HepG2 (cell line): ENCODE measurements at places on chromosomes 12 and 14.

GRCh38 chr12:3326156-3326849 lies 164.7 kb upstream of the PRMT8 start:
- no peak for DNase-seq

DNA sequence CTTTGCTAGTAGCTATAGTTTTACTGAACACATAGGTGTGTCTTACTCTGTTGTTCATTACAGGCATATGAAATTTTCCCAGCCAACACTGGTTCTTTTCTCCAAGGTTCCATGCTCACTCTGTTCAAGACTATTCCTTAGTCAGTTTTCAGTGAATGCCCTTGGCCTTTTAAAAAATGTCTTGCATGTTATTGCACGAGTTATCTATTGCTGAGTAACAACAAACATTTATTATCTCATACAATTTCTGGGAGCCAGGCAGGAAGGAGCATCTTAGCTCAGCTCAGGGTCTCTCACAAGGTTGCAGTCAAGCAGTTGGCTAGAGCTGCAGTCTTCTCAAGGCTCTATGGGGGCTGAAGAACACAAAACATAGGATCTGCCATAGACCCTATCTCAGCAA lies 223.5 kb downstream of the BTG1 start:
- DNase-seq: no peak

GRCh38 chr14:31745741-31746140 lies 184.5 kb downstream of the NUBPL start:
- DNase-seq: peak; percentile 42

DNA sequence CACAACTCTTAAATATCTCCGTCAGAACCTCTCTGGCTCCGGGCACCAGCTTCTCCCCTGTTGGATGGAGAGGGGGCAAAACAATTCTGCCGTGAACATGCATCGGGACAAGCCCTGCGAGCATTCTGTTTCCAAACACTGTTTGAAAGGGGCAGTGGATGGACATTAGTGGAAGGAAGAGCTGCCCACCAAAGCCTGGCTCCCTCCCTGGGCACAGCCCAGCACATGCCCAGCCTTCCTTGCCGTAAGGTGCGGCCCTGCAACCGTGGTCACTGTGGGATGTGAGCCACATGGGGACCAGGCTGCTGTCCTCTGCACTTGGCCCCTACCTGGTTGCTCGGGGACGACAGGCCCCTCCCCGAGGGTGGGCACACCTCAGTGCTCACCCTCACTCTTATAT lies 54.0 kb downstream of the TRAFD1 start:
- DNase-seq: no peak

GRCh38 chr12:93514853-93515252 lies 47.5 kb downstream of the MRPL42 start:
- DNase-seq: no peak

DNA sequence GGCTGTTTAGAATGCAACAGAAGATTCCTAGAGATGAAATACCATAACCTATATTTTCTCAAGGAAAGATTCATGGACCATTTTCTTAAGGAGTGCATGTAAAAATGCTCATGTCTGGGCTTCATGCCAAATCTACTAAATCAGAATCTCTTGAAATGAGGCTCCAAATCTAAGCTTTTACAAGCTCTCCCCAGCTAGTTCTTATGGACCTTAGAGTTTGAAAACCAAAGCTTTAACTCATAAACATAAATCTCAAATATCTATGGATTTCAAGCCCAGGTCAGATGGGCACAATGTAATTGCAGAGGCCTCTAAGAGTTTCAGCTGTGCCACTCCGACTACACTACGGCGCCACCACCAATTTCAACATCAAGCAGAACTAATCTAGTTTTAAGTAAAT lies 117.3 kb upstream of the CAND1 start:
- DNase-seq: no peak

- no peak for DNase-seq
Observed at GRCh38 chr12:79983986-79984620, 49.2 kb upstream of the PPP1R12A start.

DNA sequence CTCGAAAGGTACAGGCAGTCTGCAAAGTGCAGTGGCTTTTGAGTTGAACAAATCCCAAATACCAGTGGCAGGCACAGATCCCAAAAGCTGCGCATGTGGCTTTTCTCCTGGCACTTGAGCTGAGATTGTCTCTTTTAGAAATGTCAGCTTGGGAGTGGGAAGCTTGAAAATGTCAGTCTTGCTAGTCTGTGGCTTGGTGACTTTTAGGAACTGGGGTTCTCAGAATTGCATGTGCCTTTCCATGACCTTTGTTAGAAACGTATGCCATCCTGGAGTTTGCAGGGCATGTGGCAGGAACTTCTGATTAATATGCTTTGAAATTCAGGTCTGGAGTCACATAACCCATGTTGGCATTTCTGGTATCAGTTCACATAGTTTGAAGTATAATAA lies 182.1 kb downstream of the CHST11 start:
- no peak for DNase-seq

GRCh38 chr12:108831309-108831991 lies 25.9 kb downstream of the SSH1 start:
- no peak for DNase-seq

- DNase-seq: no peak
Observed at GRCh38 chr14:31718585-31718984, 157.4 kb downstream of the NUBPL start.

DNA sequence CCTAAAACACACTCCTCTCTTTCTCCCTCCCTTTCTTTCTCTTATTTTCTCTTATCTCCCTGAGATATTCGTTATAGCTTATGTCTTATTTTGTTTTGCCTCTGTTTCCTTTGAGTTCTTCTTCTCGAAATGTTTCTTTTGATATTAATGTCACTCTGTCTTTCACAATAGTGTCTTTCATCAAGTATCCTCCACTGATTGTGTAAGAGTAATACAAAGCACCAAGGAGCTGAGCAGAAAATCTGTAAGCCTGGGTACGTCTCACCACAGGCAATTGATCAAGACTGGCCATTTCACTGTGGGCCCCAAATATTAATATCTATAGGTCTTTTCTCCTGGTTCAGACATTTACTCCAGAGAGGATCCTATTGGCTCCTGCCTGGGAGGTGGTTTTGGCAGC lies 4.8 kb upstream of the LYZ start:
- no peak for DNase-seq

DNA sequence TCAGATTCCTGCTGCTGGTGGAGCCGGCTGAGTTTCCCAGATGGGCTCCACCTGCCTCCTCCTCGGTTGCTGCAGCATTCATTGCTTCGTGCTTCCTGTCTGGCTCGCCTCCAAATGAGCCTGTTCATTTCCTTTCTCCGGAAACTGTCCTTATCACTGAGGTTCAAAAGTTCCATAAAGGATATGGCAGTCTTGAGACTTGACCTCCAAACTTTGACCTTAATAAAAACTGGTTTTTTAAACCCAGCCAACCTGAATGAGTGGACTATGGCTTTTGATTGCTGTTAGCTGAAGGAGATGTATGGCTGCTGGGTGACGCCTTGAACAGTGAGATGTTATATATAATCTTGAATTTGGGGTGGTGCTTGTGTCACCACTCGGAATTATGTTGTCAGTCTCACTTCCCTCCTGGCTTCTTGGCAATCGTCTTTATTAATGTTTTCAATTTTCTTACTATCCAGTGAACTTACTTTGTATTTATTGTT lies 62.7 kb downstream of the RASSF3 start:
- DNase-seq: peak; percentile 76

GRCh38 chr12:131459773-131460365 lies 251.0 kb upstream of the SFSWAP start:
- DNase-seq: no peak

- no peak for DNase-seq
Observed at GRCh38 chr12:7156259-7157197, 26.4 kb downstream of the CLSTN3 start.

- no peak for DNase-seq
Observed at GRCh38 chr12:57535764-57536596, 11.0 kb downstream of the DCTN2 start.

DNA sequence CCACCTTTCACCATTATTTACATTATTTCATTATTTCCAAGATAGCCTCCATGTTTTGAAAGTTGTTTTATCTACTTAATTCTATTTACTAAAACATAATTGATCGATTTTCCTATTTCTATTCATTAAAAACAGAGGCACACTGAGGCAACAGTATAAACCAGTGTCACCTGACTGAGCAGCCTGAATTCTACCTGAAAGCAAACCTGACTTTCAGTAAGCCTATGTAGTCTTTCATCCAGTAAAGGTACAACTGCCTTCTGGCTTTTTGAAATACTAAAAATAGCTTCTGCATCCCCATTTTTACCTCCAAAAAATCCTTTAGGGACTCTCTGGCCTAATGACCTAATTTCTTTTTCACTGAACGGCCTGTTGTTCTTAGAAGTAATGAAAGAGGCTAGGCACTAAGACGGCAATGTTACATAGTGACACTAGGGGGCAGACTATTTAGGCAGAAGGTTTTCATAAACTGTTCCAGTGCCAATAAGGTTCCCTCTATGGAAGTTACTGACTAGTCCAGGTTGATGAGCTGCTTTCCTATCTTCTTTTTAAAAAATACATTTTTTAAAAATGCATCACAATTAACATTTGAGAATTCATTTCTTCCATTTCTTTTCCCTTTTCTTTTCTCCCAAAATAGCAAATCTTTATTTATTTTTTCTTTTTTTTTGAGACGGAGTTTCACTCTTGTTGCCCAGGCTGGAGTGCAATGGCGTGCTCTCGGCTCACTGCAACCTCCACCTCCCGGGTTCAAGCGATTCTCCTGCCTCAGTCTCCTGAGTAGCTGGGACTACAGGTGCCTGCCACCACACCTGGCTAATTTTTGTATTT lies 17.5 kb downstream of the ANAPC5 start:
- peak; percentile 58 for DNase-seq

- DNase-seq: peak; percentile 54
Observed at GRCh38 chr14:24605435-24606190, 3.9 kb downstream of the GZMH start.

DNA sequence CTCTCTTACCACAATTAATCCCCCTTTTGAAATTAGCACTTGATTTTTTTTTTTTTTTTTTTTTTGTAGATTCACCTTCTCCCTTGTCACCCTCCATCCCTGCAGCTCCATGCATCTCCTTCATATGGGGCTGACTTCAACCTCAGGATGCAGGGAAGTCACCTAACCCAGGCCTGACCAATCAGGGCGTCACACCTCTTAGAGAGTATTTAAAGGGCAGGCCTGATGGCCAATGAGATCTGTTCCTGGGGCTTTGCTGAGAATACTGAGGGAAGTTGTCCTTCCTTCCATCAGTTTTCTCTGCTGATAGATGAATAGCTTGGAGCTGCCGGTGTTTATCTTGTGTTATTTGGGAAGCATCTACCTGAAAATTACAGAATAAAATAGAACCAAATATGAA lies 1104.7 kb upstream of the TMEM132C start:
- DNase-seq: no peak

GRCh38 chr14:32472512-32473463 lies 143.7 kb downstream of the AKAP6 start:
- peak; percentile 38 for DNase-seq

GRCh38 chr12:91723191-91723590 lies 422.5 kb downstream of the BTG1 start:
- no peak for DNase-seq

GRCh38 chr14:36362648-36363047 lies 42.2 kb upstream of the MBIP start:
- no peak for DNase-seq

DNA sequence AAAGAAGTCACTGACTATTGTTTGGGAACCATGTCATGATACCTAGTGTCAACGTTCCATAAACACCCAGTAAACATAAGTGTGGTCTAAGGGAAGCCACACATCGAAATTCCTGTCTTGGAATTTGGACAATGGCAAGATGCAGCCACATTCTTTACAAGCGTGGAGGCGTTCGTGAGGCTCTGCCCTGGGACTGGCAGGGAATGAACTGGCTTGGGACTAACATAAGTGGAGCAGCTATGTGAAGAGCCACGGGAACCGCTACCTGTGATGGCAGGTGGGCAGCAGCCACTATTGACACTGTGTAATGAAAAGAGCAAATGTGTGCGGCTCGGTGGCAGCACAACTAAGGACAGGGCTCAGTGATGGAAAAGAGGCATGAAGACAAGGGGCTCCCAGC lies 10.0 kb upstream of the NRIP2 start:
- no peak for DNase-seq

- DNase-seq: no peak
Observed at GRCh38 chr14:46964378-46964777, 312.8 kb upstream of the RPL10L start.

- DNase-seq: no peak
Observed at GRCh38 chr14:75430116-75430515, 2.3 kb downstream of the JDP2 start.

GRCh38 chr14:93305725-93306418 lies 27.0 kb downstream of the BTBD7 start:
- no peak for DNase-seq

DNA sequence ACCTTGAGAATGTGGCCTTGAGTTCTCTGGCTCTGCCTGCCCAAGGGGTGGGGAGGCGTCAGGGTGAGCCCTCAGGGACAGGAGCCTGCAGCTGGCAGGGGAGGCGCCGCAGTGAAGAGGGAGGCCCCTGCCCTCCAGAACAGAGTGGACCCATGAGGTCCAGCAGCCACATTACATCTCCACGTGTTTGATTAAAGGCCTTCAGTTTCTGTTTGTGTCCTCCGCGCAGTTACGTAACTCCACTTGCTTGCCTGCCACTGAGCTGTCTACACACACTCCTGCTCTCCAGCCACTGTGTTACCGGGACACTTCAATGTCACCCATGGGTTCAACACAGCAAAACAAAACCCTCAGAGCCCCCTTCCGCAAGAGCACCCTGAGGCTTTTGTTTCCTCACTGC lies 70.4 kb downstream of the CHGA start:
- DNase-seq: peak; percentile 77

- DNase-seq: no peak
Observed at GRCh38 chr14:69316449-69317101, 56.6 kb downstream of the GALNT16 start.

DNA sequence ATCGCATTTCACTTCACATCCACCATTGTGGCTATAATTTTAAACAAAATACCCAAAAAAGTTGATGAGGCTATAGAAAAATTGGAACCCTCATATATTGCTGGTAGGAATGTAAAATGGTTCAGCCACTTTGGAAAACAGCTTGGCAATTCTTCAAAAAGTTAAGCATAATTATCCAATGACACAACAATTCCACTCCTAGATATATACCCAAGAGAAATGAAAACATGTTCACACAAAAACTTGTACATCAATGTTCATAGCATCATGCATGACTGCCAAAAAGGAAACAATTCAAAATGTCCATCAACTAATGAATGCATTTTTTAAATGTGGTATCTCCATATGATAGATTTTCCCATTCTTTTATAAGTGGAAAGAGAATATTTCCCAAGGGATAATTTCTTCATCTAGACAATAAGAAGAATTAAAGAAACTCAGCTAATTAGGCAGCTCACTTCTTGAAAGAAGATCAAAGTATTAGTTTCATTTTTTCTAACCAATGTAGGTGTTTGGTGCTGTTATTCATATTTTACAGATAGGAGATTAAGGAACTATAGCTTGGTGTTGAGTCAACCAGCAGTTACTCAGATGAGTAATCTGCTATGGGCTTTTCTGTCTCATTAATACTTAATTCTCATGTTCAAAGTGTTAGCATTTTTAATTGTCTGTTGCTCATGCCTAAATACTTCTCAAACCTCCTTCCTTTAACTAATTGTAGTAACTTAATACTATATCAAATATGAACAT lies 32.8 kb downstream of the YEATS4 start:
- DNase-seq: no peak

- DNase-seq: no peak
Observed at GRCh38 chr12:3534511-3534910, 43.5 kb downstream of the PRMT8 start.

GRCh38 chr12:66187036-66187435 lies 2.0 kb upstream of the IRAK3 start:
- no peak for DNase-seq
